Caco-2 (cell line): ENCODE measurements at places on chromosomes 1 and 21.

- DNase-seq, result no peak
Observed at GRCh38 chr1:65330021-65330420, 20.7 kb downstream of the DNAJC6 start.

- no peak for DNase-seq
Observed at GRCh38 chr1:61457526-61458040, 267.4 kb downstream of the TM2D1 start.

DNA sequence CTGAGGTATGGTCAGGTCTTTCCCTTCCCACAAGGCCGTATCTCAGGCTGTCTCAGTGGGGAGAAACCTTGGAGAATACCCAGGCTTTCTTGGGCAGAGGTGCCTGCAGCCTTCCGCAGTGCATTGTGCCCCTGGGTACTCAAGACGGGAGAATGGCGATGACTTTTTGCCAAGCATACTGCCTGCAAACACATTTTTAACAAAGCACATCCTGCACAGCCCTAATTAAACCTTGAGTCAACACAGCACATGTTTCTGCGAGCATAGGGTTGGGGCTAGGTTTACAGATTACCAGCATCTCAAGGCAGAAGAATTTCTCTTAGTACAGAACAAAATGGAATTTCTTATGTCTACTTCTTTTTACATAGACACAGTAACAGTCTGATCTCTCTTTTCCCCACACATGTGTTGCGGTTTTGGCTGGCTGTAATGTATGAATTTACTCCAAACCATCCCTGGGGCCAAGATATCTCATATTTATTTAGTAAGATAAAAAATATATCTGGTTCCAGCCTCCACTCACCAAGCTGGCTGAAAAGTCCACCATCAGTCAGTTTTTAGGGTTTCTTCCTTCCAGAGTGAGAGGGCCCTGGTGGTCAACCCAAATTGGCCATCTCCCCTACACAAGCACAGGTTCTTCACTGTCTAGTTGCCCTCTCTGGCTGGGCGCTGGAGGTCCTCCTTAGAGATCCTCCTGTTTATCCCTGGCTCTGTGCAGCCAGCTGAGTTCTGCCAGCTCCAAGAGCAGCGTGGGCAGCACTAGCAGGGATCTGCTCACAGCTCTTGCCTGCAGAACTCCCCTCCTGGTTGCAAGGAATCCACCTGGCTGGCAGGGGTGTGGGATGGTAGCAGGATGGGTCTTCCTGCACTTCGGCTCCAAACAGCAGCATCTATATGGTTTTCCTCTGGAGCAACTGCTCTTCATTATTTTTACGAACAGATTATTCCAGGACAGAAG, 2.6 kb downstream of the FAAH start:
- DNase-seq, result no peak

- DNase-seq, result no peak
Observed at GRCh38 chr1:20494609-20495311, 8.8 kb upstream of the CAMK2N1 start.

DNA sequence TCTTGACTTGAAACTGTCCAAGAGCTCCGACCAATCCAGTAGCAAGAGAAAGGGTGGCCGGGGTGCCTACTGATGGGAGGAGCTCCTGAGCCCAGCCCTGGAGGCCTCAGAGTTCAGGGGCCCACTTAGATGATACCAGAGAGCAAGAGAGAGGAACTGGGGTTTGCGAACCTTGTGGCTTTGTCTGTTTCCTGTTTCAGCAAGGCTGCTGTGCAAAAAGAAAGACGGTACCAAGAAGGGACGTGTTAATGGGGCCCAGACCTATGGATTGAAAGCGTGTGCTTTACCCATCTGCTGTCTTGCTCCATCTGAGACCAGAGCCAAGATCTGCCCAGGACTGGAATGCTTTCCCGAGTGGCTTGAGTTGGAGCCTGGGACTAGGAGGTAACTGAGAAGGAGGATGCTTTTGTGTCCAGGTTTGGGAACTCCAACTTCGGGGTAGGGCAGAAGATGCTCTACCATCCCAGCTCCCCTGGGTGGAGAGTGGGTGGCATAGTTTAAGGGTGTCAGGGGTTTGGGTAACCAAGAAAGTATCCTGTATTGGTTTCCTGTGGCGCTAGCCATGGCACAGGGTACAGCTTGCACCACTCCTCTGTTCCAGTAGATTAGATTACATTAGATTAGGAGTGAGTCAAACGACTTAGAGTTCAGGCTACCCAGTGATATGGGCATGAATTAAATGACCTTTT, at the start of gene TRAF3IP3:
Gene TRAF3IP3, plus strand, starts transcription at position 128 of the 689 bp plus-strand sequence. CDS start 3,987 bp downstream, outside the sequence.
- no peak for DNase-seq

DNA sequence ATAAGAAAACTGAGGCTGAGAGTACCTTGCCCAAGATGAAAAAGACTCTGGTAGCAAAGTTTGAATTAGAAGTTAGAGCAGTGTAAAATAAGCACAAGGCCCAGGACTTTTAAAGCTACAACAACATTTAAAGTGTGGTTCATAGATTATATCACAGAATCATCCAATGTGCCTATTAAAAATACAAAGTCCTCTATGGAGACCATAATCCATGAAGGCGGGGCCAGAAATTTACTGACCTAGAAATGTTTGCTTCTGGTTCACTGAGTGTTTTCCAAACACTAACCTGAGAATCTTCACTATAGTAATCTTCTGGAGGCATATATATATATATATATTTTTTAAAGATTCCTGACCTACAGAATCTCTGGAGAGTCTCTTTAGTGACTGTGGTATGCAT, 12.3 kb downstream of the DEPDC1 start:
- no peak for DNase-seq

GRCh38 chr1:107327446-107327845, 186.6 kb downstream of the NTNG1 start:
- no peak for DNase-seq

DNA sequence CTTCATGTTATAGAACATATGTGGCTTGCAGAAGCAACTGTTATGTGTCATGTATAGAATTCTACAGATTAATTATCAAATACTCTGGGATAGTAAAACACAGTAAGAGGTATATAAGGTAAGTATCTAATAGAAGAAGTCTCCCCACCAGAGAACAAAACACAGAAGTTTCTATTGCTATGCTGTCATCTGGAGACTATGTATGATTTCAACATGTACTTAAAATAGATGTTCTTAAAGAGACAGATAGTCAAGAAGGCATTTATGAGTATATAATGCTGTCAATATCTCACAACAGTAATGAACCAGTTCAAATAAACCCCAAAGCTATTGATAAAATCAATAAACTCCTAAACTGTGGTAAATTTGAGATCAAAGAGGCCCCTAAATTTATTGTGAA, 8.1 kb upstream of the ADCY10 start:
- no peak for DNase-seq
